ENCODE measurements at places on chromosomes 7 and 10.

- peak; percentile 44 for DNase-seq
Observed at GRCh38 chr7:99365318-99366141, 9.0 kb upstream of the ARPC1B start.

DNA sequence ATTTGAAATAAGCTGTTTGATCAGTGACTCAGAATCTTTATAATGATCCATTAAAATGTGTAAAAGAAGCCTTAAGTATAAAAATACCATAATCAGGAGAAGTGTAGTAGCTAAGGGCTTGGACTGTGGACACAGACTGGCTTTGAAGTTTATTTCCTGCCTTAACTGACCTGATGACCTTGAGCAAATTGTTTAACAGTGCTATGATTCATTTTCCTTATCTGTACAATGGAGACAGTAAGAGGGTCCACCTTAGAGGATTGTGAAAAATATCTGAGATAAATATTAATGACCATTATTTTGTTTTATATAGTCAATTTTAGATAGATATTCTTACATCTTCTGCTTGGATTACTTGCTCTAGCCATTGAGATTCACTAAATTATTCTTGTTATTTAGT lies 13.3 kb upstream of the RPA3 start:
- no peak for DNase-seq

DNA sequence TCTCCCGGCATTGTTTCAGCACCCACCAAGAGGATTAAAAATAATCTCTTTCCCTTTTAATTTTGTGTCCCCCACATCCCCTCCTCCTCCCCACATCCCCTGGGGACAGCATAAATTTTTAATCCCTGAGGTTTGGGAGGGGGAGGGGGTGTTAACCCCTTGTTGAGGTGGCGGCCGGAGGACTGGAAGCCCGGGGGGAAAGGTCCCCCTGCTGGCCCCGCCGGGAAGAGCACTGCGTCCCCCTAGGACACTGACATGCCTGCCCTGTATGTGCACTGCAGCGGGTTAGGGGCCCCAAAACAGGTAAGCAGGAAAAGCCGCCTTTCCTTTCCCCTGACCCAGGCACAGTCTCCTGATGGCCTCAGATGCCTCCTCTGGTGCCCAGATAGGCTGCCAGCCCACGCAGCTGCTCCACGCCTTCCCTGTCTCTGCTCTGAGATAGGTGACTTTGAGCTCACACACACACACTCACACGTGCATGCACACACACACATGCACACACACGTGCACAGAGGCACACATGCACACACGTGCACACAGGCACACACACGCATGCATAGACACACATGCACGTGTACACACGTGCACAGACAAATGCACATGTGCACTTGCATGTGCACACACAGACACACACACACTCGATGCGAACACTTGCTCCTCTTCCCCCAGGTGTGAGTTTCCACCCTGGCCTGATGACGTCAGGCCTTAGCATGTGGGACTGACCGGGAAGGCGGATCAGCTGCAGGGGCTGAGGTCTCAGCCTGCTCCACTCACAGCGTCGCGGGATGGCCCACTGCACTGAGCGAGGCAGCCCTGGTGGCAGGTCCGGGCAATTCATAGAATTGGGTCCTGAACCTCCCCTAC lies 12.3 kb downstream of the CNPY1 start:
- DNase-seq = no peak

DNA sequence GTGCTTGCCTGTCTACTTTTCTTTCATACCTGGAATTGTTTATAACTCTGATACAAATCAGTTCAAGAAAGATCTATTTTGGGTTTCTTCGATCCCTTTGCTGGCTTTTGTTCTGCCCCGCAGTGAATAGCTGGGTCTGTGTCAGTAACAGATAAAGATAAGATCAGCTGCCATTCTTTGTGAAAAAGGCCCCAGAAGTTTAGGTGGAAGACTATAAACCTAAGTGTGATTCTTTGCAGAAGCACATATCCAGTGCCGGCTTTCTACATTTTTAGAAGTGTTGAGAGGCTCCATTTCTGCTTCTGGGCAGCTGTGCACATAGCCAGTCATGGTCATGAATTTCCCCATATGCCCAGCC lies 686.4 kb upstream of the C7orf33 start:
- no peak for DNase-seq

DNA sequence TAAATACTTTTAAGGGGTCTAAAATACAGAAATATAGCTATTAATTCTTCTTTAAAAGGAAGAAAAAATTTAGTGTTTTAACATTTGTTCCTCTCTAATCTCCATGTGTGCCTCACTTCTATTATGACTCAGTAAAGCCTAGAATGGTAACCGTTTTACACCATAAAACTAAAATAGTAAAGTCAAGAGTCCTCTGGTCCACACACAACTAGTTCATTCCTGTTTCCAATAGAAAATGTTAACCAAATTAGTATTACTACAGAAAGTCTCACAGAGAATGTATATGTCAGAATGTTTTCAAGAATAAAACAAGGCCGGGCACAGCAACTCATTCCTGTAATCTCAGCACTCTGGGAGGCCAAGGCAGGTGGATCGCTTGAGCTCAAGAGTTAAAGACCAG lies 55.8 kb downstream of the CNOT4 start:
- DNase-seq = no peak

DNA sequence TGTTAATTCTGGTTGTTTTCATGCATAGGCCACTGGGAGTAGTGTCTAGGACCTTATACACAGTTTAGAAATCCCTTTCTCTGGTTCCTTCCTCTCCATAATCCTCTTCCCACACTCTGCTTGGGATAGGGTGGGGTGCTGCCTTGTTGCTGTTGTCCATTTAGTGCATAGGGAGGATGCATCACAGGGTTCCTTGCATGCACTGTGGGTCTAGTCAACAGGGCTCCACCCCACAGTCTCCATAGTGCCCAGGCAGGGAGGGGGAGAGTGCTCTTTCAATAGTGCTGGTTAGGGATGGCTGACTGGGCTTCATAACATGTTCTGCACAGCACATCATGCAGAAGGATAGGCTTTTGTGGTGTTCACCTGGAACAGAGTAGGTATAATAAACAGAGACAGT lies 81.1 kb downstream of the ARHGAP12 start:
- no peak for DNase-seq

DNA sequence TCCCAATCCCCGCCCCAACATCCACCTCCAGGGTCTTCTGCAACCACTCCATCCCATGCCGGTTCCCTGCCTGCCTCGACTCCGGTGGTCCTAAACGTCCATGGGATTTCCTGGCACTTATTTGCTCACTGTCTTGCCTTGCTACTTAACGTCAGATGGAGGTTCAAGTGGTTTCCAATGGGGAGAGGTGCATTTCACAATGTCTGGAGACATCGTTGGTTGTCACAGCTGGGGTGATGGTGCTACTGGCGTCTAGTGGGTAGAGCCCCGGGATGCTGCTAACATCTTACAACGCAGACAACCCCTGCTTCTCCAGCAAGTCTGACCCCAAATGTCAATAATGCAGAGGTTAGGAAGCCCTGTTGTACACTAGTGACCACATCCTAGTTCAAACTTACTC lies 82.9 kb upstream of the ANLN start:
- DNase-seq = no peak

- peak; percentile 44 for DNase-seq
Observed at GRCh38 chr7:157501581-157501980, 164.8 kb downstream of the DNAJB6 start.

- no peak for DNase-seq
Observed at GRCh38 chr10:37390926-37391325, 265.5 kb downstream of the ANKRD30A start.

- no peak for DNase-seq
Observed at GRCh38 chr10:22570234-22570633, 144.1 kb downstream of the PIP4K2A start.

DNA sequence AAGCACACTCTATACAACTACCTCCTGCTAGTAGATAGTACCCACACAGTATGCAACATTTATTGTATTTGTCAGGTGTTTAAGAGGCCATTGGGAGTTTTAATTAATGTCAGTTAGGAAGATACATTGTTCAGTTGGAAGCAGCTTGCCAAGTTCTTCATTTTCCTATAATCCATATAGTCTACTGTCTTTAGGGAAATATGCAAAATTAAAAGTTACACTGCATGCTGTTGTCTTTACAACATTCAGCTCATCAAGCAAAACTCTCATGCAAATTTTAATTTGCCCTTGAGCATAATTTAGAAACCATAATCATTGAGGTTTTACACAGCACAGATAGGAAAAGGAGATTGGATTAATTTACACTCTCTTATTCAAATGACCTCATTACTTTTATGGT lies 17.4 kb downstream of the FOXP2 start:
- no peak for DNase-seq
